ENCODE measurements at places on chromosomes 3 and 15. TPM values are rescaled to one million over a fixed set of nuclear protein-coding genes. Genes with fewer than 3 reads are reported as not detected.

MEGF11 gene
- not detected for total RNA-seq

TMEM87A gene
- total RNA-seq = 52.0 TPM

B4GALT4 gene
- 25.3 TPM for total RNA-seq

RASSF1 gene
- total RNA-seq = 26.3 TPM

JMJD7 gene
- total RNA-seq = 5.7 TPM

CHRM5 gene
- total RNA-seq = 0.06 TPM

PLCD1 gene
- 17.2 TPM for total RNA-seq

PTPRG gene
- 26.2 TPM for total RNA-seq

ABHD17C gene
- total RNA-seq = 2.0 TPM

C2CD4A gene
- total RNA-seq = not detected

MOBP gene
- not detected for total RNA-seq

GCHFR gene
- total RNA-seq = 4.7 TPM

ADIPOQ gene
- total RNA-seq = not detected

FBLN2 gene
- 0.19 TPM for total RNA-seq

DNA sequence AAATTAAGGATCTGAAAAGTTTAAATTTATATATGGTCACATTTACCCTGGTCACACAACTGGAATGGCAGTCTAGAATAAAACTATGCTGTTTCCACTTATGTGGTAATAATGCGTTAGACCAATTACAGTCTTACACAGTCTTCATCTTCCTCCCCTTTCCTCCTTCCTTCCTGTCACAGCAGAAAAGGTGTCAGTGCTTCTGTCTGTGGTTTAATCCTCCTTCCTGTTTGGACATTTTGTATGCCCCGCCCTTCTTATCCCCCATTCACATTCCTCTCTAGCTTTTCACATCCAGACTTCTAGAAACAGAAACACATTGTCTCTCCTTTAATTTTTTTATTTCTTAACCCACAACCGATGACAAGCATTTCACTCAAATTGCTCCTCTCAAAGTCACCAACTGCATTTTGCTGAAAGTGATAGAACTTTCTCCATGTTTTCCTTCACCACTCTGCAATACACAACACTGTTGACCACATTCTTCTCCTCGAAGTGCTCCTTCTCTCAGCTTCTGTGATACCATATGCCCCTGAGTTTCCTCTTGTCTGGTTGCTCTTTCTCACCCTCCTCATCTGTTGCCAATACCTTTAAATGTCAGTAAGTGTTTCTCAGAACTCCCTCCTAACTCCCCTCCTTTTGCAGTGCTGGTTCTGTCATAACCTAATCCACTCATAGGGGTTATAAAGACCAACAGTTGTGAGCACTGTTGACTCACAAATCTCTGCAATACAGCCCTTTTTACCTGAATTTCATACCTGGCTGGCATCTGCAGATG, 271.6 kb downstream of the UBE2E2 start:
- DNase-seq = no peak

DNA sequence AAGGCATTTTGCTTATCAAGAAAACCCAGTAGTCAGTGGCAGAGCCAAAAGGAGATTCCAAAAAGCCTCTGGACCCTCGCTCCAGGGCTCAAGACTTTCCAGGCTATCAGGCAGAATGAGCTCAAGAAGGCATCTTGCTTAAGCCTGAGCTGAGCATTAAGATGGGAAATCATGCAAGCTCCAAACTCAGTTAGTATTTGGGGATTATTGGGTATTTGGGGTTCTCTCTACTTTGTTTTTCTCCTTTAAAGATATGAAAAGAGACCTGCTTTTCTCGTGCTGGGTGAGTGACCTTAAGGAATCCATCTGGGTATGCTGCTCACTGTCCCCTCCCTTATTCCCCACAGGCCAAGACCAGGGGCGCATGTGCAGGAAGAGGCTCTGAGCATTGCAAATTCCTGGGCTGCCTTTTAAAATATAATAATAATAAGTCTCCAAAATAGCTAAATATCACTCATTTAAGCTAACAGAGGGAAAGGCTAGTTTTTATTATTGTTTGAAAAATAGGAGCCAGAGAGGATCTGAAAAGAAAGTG, 75.4 kb upstream of the HACD2 start:
- no peak for DNase-seq

DNA sequence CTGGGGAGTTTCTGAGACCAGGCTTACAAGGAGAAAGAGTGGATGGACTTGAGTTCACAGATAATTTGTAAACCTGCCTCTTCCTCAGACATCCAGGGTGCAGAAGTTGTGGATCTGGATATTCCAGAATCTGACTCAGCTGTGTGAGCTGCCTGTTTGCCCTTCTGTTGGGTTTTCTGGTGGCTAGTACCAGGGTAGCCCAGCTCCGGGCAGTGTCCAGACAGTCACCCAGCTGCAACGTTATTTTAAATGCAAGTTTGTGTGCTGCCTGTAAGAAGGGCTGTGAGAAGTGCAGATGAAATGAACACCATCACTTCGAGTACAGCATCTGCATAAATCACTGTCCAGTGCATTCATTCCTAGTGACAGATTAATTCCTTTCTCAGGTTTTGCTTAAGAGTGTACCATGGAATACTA, 1053.0 kb downstream of the TUSC7 start:
- no peak for DNase-seq

DNA sequence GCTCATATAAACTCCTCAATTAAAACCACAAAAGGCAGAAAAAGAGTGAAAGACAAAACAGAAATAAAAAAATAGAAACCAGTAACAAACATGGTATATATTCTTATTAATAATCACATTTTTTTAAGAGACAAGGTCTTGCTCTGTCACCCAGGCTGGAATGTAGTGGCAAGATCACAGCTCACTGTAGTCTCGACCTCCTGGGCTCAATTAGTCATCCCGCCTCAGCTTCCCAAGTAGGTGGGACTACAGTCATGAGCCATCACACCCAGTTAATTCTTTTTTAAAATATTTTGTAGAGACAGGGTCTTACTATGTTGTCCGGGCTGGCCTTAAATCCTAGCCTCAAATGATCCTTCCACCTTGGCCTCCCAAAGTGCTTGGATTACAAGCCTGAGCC, 37.1 kb downstream of the FAM240A start:
- no peak for DNase-seq

- no peak for DNase-seq
Observed at GRCh38 chr3:9226326-9226725, 23.1 kb downstream of the SRGAP3 start.

- no peak for DNase-seq
Observed at GRCh38 chr3:62965311-62965710, 90.1 kb upstream of the CADPS start.

DNA sequence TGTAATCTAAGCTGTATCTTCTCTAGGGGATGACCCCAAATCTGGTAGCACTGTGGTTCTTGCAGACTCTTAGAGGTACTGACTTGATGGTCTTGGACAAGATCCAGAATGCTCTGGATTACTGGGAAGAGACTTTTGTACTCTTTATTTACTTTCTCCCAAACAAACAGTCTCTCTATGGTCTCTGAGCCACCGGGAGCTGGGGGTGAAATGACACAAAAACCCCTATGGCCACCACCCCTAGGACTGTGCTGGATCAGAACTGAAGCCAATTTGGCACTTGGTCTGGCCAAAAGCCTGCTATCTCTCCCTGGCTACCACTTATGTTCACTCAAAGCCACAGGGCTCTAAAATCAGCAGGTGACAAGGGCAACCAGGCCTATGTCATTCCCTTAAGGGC, 50.2 kb upstream of the SI start:
- DNase-seq = no peak

GRCh38 chr3:139302084-139302800, 41.6 kb upstream of the MRPS22 start:
- DNase-seq = peak; percentile 100

- DNase-seq = no peak
Observed at GRCh38 chr3:14631101-14631497, 20.5 kb upstream of the CCDC174 start.

DNA sequence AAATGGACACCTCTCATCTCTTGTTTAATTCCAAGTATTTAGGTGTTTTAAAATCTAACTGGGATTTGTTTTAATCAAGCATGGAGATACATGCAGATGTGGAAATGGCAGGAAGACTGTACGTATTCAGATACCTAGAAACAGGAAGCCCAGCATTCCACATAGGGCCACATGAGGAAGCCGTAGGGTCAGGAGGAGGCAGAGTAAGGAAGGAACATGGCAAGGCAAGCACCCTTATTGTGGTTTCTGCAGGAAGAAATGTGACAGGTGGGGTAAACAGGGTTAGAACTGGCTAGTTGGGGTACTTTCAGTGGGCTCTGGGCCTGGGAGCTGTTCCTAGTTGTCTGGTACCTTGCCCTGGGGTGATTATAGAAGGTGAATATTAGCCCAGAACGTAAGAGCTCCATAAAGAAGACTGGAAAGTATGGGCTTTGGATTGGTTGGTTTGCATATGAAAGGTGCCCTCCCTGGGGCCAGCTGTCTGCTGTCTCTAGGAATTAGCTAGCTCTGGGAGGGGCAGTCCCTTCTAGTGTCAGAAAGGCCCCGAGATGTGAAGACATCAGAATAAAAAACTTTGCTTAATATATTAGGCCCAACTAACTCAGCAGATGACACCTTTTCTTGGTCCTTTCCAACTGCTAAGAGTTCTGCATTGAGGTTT, 107.7 kb upstream of the CADPS start:
- DNase-seq = no peak

- no peak for DNase-seq
Observed at GRCh38 chr3:53074761-53075742, 29.2 kb upstream of the SFMBT1 start.

- DNase-seq = peak; percentile 8
Observed at GRCh38 chr3:12954891-12955650, 113.7 kb upstream of the RPL32 start.

DNA sequence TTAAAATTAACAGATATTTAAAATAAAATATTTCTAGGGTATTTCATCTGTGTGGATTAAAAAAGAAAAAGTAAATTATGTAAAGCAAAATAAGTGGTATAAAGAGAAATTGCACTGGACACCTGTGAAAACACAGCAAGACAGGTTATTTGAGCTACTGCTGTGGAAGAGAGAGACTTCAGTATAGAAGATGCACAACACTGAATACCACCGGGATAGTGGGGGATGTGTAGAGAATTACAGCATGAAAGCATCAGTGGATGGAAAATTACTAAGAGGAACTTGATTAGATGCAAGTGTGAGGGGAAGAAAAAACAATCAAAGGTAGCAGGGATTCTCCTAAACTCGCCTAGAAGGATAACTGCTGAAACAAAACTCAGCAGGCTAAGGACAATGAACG, 1242.5 kb upstream of the GBE1 start:
- no peak for DNase-seq

DNA sequence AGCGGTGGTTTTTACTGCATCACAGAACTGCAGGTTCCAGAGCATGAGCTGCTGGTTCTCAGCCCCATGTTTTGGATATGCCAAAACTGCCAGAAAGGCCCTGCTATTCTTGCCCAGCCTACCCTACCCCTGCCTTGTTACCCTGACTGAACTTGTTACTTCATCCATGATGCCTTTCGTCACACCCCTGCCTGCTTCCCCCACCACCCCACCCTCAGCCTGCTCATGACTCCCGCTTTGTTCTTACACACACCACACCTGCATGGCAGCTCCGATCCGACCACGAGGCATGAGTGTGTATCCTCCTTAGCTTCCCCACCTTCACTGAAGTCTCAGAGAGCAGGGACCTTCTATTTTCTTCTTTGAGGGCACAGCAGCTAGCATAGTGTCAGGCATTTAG, 5.1 kb upstream of the TM4SF1 start:
- DNase-seq = no peak

GRCh38 chr3:72383883-72384282, 464.4 kb downstream of the SHQ1 start:
- DNase-seq = no peak

- DNase-seq = no peak
Observed at GRCh38 chr3:49460188-49460890, 9.7 kb upstream of the DAG1 start.

- no peak for DNase-seq
Observed at GRCh38 chr3:8777201-8777977, 8.0 kb upstream of the OXTR start.

GRCh38 chr3:65521032-65521431, 517.7 kb downstream of the MAGI1 start:
- DNase-seq = no peak

DNA sequence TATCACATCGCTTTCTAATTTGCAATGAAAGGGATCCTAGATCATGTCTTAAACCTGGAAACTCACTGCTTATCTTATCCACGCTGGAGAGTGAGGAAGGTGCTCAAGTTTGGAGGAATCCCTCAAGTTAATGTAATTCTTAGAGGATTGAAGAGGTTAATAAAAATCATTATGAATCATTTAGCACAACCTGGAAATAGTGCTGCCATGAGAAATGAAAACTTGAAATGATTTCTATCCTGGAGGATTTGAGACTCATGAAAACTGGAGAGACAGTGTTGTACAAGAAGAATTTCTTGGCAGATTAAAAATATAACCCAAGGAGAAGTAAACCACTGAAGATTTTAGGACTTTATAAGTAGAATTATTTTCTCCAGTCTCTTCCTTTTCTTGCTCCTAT, 125.9 kb downstream of the ADAMTS9 start:
- DNase-seq = no peak

DNA sequence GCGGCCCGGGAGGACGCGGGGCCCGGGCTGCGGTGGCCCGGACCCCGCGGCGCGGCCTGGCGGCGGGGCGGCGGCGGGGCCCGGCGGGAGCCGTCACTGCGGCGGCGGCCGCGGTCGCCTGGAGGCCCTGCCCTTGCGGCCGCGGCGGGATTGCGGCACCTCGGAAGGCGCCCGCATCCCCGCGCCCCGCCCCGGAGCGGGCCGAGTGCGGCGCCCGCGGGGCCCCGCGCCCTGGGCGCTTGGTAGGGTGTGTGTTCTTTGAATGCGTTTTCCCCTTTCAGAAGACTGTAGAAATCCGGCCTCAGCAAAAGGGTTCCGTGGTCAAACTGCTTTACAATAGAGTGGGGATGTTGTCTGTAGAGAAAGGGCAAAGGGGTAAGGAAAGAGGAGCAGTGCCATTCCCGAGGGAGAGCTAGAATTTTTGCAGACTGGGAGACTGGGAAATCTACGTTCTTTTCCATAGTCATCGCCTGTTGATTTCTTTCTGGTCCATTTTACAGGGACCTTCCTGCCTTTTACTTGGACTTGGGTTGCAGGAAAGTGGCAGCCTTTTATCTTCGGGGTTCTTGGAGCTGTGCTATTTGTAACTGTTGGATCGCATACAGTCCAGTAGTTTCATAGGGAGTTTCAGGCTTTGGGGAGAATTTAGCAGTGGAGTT, 630 bp downstream of the SNRK start:
- DNase-seq = peak; percentile 31

DNA sequence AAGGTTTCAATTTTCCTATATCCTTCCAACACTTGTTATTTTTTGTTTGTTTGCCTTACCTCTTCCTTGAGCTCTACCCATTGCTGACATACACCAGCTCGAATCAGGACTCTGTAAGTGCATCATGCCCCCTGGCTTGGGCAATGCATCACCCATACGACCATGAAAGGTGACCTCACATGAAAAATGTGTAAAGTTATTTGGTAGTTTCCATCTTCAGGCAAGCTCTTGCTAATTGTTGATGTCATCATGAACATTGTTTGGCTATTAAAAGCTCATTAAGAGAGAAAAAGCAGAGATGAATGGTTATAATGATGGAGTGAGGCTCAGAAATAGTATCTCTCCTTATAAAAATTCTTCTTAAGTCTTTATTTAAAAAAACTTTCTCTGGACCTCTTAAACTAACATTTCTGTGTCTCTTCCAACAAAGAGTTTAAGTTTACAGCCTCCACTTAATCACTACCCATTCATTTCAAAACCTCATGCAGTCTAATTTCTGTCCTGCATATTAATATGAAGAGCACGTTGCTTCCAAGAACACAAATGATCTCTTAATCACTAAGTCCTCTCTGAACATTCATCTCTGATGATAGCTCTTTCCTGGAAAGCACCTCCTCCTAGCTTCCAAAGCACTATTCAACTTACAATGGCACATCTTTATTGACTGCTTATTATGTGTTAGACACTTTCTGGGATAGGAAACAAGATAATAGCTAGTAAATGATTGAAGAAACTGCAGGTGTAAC, 236.3 kb downstream of the NFKBIZ start:
- no peak for DNase-seq
